Stimulated activated CD4-positive, alpha-beta T cell treated with anti-CD3 and anti-CD28 coated beads, Interleukin-2, amount 100 ng/mL, for 48 hours (primary cell): ENCODE measurements at places on chromosomes 2 and 18.

DNA sequence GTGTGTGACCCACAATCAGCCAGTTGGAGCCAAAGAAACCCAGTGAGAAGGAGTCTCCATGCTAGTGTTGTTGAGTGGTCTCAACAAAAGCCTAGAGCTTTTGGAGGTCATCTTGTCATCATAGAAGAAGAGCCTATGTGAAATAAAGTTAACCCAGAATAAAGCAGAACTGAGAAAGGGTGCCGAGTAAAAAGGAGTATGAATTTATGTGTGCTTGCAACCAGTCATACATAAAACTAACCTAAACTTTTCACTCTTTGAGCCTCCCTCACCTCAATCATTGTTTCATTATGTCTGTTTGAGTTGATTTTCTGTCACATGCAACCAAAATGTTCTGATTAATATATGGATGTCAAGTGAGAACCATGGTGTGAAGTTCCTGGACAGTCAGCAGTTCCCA lies 599.3 kb upstream of the ZEB2 start:
- DNase-seq, result no peak

- no peak for DNase-seq
Observed at GRCh38 chr2:236078297-236079255, 89.6 kb downstream of the GBX2 start.

GRCh38 chr2:44137872-44138551 lies 30.7 kb upstream of the PPM1B start:
- DNase-seq, result no peak

DNA sequence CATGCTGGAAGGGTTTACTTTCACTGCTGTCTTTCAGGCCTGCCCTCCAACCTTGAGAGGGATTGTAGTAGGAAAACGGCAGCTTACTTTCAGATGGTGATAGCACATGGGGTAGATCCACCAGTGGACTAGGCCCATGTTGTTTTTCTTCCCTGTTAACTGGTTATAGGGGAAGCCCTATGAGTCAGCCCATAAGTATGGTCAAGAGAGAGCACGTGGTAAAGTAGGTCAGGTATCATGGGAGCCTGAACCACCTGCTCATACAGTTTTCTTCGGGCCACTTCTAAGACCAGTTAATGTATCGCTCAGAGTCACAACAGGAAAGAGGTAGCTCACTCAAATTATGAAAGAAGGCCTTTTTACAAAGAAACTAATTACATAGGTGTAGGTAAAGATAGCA lies 33.0 kb downstream of the PDK1 start:
- no peak for DNase-seq

DNA sequence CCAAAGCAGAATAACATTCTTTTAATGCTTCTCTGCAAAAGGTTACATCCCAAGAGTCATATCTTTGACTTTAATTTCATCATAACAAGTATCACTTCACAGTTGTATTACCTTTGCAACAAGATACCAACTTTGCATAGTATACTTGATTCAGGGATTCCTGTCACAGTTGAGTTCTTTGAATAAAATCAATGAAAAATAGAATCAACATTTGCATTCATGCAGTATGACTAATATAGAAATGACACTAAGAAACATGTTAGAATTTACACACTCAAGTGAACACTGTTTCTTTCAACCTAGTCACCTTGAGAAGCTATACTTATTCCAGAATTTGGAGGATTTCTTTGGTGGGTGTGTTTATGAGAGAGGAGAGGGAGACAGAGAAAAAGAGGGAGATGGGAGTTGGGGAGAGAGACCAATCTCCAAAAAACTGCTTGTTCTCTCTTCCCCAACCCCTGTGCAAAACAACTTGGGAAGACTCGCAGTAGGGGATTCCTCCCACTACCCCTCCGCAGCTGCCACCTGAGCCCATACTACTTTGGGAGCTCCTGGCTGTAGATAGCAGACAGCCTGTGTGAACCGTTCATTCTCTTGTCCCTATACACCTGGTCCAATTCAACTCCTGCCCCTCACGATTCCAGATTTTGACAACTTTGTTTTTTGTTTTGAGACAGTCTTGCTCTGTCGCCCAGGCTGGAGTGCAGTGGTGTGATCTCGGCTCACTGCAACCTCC lies 57.7 kb downstream of the PELI1 start:
- no peak for DNase-seq

DNA sequence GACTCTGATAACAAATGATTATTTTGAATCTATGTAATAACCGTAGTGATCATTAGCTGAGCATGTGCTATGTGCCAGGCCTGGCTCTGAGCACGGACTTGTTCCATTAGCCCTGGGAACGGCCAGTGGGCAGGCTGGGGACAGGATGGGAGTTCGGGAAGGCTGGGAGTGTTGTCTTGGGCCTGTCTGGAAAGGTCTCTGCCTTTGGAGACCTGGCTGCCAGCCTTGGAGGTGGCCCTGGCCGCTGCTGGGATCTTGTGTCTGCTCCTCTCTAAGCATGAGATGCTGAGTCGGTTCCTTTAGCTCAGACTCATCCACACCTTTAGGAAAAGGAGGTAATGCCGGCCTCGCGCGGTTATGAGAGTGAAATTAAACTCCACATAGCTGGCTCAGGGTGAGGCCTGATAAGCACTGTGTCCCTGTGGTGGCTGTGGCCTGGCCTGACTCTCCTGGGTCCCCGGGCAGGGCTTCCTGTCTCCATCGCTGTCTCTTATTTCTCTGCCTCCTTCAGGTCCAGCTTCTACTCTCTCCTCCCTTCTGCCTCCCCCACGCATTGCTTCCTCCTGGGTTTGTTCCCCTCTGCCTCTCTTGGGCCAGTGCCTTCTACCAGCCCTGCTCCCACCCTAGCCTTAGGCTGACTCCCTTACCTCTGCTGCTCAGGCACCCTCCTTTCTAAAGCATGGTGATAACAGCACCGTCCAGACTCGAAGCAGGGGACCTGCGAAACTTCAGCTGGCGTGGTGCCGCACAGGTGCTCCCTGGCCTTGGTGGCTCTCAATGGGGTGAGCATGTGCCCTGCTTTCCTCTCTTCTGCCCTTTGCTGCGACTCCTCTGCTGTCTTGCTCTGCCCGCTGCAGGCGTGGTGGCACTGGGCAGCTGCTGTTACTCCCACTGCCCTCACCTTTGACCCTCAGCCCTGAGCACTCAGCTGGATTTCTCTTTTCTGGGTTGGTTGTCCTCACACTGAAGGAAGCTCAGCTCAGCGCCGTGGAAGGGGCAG lies 41.8 kb downstream of the NCK2 start:
- no peak for DNase-seq

DNA sequence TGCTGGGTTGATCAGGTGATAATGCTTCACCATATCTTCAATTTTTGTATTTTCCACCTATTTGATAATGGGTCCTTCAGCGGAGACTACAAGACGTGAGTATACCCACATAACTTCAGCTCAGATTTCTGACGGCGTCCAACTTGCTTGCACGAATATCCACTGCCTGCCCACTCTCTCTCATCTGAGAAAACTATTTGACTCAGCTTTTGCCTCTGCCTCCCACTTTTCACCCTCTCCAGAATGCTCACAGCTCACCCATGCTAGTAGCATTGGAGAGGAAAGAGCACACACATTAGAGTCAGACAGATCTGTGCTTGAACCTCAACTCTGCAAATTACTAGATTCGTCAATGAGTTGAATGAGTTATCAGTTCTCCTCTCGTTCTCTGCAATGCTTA lies 166.8 kb downstream of the BCL2 start:
- no peak for DNase-seq
